ENCODE measurements at places on chromosomes 4 and X.

DNA sequence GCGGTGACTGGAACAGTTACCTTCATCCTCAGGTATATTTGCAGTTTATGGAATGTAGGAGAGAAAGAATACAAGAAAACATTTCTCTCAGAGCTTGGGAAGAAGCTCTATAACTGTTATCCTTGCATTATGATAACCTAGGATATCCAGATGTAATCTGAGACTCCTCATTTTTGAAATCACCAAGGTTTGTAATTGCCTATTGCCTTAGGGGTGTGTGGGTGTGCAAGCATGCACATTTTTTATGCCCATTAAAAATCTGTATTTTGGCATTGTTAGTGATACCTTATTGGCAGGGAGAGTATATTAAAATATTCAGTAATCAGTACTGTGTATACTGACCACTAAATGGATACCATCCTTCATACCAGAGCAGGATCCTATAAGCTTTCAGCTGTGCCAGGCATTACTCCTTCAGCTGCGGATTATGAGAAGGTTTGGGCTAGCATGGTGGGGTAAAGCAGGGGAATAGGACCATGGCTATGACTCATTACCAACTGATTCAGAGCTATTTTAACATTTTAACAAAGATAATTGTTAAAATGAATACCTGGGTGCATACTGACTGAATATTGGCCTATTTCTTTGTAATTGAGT lies 8.3 kb downstream of the SEC24B start:
- DNase-seq, result no peak

- no peak for DNase-seq
These were observed 515.6 kb downstream of the PPARGC1A start for GRCh38 chr4:23374259-23374658.

DNA sequence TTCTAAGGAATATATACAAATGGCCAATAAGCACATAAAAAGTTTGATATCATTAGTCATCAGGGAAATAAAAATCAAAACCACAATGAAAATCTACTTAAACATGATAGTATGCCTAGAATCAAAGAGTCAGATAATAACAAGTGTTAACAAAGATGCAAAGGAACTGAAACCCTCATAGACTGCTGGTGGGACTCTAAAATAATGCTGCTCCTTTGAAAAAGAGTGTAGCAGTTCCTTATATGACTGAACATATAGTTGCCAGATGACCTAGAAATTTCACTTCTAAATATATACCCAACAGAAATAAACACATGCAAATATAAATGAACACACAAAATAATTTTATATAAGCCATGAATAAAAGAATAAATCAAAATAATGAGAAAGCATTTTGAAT lies 205.1 kb upstream of the CTSO start:
- DNase-seq, result no peak

DNA sequence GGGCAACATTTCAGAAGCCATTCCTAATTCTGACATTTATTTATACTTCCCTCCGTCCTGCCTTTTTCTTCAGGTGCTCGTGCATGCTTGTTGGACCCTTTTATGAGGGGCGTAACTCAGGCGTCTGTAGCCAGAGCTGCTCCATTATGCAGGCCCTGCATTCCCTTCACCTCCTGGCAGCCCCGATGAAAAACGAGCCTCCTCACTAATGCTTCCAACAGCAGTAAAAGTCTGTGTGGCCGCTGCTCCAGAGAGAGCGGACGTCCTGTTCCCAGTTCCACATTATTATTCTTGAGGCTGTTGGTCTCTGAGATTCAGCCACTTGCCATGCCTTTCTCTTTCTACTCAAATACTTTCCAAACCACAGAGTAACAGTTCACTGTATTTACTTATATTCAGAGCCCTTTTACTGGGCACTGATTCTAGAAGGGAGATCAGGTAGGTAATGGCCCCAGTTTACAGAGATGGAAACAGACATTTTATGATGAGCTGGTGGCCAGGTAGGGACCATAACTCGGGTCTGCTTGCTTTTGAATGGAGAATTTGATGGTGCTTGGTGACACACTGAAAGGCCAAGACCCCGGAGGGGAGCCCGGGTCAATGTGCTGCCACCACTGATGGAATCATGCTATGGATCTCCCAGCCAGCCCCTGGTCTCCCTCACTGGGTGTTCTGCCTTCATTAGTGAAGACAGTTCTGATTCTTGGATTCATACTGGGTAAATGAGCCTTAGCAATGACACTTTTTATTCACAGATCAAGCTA lies 101.0 kb downstream of the GATB start:
- DNase-seq, result no peak

DNA sequence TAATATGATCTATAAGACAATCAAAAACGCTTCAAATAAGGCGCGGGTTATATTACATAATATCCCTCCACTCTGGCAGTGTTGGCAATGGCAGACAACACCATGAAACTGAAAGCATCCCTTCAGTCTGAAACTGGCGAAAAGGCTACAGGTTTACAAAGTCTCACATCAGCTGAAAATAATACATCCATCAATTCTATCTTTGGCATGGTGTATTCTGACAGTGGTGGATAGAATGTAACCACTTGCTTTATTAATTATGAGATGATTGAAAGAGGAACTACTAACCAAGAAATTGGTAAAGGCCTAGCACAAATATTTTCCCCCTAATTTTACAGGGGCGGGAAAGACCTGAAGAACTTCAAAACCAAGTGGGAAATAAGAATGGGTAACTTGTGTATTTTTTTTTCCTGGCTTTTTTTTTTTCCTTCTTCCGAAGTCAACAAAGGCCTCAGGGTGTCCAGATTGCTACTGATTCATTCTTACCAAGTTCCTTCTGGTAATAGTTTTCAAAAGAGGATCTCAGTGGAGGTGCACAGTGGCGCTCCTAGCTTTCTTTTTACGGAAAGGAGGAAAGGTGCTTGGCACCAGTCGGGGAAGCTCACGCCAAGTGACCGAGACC lies 728 bp downstream of the UBA6 start:
- peak; percentile 31 for DNase-seq

DNA sequence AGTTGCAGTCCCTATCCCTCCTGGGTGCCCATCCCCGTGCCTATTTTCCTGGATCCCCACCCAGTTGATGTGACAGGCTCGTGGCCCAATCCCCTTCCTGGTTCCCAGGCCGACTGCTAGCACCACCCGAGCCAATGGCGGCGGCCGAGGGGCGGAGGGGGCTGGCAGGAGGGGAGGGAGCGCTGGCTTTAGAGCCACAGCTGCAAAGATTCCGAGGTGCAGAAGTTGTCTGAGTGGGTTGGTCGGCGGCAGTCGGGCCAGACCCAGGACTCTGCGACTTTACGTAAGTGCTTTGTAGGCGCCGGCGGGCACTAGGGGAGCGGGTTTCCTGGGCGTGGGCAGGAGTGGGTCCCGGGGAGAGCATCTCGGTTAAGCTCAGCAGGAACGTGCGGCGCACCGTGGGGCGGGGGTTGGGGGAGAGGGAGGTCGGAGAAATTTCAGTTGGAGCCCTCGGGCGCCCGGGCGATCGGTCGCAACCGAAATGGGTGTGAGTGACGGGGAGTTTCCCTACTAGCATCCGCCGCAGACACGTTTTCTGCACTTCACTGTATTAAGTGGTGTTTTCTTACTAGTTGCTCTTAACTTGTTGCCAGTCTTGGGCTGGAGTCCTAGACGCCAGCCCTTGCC lies at the start of gene PLS3:
Gene PLS3, plus strand, starts transcription at position 197 of the 627 bp plus-strand sequence. CDS start 49,077 bp downstream, outside the sequence.
- no peak for DNase-seq

DNA sequence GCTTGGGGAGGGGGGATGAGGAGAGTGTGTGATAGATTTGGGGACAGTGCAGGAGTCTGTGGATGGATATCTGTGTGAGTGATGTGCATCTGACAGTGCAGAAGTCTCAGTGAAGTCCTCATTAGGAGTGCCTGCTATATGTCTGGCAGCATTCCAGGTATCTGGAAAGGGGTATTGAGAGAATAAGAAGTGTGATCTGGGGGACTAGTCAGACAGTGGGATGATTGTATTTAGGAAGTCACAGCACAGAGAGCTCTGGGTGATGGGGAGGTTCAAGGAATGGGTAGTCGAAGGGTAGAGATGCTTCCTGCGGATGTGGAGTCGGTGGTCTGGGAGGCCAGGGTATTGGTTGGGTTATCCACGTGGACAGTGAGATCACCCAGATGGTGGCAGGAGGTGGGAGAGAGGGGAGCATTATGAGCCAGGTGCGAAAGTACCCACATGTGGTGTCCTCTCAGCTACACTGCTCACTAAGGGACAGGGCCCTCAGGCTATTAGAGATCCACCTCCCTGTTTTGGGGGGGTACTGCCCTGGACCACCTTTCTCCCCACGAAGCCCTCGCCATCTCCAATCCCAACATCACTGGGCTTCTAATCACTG lies 9.8 kb downstream of the MAGED2 start:
- DNase-seq, result no peak

Measured in central memory CD4-positive, alpha-beta T cell (primary cell).